DMS79 (cell line): ENCODE measurements at places on chromosomes 5 and 9.

- no peak for DNase-seq
Measured at GRCh38 chr5:88677376-88677895, 205.5 kb downstream of the MEF2C start.

- DNase-seq, result no peak
Measured at GRCh38 chr5:156396063-156396829, 69.3 kb downstream of the SGCD start.

GRCh38 chr5:142432961-142433360, 108.1 kb upstream of the SPRY4 start:
- peak; percentile 49 for DNase-seq

DNA sequence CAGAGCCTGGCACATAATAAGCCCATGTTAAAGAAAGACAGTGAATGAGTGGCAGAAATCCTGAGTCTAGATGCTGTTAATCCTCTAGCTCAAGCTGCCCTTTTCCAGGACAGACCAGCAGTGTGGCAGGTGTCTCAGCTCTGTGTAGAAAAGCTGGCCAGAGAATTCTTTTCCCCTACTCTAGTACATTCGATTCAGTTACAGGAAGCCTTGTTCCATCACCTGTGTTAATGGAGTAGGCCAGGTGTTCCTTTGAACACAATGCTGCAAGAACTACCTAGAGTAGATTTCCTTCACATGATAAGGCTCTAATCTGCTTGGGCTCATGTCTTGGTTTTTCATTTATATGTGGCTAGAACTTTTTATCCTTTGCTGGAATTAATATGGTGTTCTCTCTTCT, 52.5 kb downstream of the NUP214 start:
- no peak for DNase-seq

DNA sequence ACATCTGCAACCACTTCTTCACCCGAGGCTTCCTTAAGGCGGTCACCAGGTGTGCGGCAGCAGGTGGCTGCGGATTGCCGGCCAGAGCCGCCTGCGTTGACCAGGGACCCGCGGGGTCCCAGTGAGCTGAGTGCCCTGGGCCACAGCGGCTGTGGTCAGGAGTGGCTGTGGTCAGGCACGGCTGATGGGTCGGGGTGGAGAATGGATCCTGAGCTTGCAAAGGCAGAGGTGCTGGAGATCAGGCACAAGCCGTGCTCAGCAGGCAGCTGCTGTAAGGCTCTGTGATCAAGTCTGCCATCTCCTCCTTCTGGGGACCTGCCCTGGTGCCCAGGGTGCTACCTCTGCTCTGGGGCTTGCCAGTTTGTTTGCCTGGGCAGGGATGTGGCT, 2.1 kb downstream of the UAP1L1 start:
- DNase-seq, result no peak

DNA sequence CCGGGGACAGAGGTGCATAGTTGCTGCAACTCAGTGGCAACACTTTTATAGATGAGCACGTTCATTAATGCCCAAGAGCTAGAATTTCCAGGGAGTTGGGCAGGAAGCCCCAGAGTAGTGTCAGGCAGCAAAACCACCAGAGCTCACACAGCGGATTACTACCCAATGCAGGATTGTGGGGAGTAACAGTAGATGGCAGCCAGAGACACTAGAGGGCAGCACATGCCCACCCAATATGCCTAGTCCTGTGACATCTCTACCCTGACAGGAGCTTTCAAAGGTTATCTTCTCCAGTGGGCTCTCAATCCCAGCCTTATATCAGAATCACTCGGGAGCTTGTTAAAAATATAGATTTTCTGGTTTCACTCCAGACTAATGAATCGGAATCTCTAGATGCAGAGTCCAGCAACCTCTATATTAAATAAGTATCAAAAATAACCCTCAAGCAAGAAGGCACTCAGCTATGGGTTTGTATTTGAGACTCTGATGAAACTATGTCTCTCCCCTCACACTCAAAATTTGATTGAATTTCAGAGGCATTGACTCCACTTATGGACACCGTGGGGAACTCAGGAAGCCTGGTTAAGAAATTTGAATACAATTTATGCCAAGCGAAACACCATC, 58.4 kb upstream of the PHF24 start:
- peak; percentile 37 for DNase-seq

GRCh38 chr9:116516456-116516855, 170.6 kb upstream of the TRIM32 start:
- DNase-seq, result no peak

GRCh38 chr9:69932901-69933300, 110.7 kb upstream of the MAMDC2 start:
- no peak for DNase-seq

DNA sequence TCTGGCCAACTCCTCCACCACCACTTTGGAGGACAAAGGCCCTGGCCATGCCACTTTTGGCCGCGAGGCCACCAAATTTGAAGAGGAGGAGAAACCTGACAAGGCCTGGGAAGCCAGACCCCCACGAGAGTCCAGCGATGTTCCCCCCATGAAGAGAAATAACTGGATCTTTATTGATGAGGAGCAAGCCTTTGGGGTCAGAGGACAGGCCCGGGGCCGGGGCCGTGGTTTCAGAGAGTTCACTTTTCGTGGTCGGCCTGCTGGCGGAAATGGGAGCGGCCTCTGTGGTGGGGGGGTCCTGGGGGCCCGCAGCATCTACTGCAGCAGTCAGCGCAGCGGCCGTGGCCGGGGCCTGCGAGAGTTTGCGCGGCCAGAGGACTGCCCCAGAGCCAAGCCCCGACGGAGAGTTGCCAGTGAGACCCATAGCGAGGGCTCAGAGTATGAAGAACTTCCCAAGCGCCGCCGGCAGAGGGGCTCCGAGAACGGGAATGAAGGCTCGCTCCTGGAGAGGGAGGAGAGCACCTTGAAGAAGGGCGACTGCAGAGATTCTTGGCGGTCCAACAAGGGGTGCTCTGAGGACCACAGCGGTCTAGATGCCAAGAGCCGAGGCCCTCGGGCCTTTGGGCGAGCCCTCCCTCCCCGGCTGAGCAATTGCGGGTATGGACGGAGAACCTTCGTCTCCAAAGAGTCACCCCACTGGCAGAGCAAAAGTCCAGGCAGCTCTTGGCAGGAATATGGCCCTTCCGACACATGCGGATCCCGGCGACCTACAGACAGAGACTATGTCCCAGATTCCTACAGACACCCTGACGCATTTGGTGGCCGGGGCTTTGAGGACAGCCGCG, 27.4 kb upstream of the POMT1 start:
- DNase-seq, result no peak

- no peak for DNase-seq
Measured at GRCh38 chr9:136839229-136840139, 2.8 kb upstream of the AJM1 start.

DNA sequence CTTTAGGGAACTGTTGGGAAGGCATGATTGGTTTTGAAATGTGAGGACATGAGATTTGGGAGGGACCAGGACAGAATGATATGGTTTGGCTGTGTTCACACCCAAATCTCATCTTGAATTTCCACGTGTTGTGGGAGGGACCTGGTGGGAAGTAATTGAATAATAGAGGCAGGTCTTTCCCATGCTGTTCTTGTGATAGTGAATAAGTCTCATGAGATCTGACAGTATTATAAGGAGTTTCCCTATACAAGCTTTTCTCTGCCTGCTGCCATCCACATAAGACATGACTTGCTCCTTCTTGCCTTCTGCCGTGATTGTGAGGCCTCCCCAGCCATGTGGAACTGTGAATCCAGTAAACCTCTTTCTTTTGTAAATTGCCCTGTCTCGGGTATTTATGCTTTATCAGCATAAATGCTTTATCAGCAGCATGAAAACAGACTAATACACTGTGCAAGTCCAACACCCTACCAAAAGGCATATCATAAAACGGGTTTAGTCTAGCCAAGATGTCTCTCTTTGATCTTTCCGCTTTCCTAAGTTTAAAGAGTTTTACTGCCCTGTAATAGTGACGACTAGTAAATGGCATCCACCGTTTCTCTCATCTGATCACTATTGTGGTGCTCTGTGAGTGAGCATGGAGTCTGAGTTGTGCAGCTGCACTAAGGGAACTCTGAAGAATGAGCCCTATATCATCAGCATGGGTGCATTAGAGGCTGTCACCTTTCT, 12.9 kb upstream of the ZNF782 start:
- DNase-seq, result no peak

GRCh38 chr9:77810047-77810446, 161.9 kb upstream of the GNA14 start:
- no peak for DNase-seq

GRCh38 chr5:158553195-158553961, 546.3 kb downstream of the EBF1 start:
- no peak for DNase-seq

- DNase-seq, result no peak
Measured at GRCh38 chr5:15284706-15285105, 215.3 kb upstream of the FBXL7 start.

- no peak for DNase-seq
Measured at GRCh38 chr5:178080618-178081410, 32.5 kb upstream of the N4BP3 start.

DNA sequence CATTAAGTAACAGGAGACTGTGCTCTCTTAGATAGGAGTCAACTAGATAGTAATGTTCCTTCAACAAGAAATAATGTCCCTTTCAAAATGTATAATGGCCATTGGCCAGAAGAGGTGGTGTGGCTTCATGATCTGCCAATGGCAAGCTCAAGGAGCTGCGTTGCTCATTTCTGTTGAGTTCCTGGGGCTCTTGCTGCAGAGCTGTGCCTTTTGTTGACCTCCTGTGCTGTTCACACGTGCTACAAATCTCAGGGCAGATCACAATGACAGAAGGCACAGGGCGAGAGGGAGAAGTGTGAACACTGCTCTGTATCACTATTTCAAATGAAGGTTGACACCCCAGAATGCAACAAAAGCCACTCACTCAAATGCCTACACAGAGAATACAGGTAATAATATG, 16.0 kb upstream of the TBC1D2 start:
- DNase-seq, result no peak

GRCh38 chr5:2752821-2753439, 1.5 kb upstream of the IRX2 start:
- DNase-seq, result no peak

- peak; percentile 51 for DNase-seq
Measured at GRCh38 chr5:91381774-91382359, 1.2 kb downstream of the ARRDC3 start.
